ENCODE measurements at places on chromosomes 3 and 15.
A peak's percentile ranks its signal among the peaks of the same experiment; 100 is the strongest.

DNA sequence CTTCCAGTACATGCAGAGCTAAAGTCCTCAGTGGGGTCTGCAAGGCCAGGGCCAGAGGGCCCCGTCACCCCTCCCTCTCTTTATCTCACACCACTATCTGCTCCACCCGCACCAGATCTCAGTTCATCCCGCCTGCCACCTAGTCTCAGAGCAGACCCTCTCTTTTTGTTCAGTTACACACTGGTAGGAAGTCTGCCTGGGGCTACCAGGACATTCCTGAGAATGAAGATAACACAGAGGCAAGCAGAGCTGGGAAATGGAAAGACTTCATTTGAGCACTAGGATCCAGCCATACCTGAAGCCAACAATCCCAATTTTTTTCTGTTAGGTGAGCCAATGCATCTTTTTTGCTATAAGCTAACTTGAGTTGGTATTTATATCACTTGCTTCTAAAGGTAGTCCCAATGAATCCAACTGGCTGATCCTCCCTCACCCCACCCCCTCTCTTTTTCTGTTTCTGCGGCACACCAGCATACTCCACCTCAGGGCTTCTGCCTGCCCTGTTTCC, 24.5 kb downstream of the ATP2B2 start:
- DNase-seq, result no peak

DNA sequence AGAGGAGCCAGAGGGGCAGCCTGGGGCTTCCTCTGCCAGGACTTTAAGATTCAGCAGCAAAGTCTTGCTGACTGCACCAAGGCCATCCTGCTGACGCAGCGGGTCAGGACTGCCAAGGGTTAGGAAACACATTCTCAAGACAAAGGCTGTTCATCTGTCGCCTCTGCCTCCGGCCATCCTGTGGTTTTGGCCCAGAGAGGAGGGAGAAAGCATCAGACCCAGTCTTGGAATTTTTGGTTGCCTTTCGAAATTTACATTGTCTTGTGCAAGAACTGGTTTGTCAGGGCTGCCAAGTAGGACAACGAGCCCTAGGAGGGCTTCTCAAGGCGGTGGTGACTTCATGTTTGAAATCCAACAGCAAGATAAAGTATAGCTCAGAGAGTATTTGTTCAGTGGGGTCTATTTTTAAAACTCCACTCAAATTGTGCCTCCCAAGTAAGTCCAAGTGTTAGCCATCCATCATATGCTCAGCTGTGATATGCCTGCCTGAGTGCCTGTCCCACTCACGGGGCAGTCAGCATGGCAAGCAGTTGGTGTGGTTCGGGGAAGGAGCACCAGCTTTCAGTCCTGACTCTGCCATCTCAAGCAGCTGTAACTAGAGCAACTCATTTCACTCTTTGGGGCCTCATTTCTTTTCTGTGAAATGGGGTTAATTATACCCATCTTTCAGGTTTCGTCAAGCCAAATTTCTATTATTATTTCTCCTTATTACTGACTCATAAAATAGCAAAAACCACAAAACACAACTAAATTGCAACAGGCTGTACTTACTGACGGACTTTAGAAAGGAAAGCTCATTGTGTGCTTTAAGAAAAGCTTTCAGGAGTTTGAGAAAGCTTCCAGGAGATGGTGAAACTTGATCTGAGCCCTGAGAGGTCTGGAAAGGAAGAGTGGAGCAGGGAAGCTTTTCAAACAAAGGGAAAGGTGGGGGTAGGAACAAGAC, 42.4 kb upstream of the RHO start:
- DNase-seq, result no peak

GRCh38 chr3:194998417-194998816, 272.5 kb downstream of the XXYLT1 start:
- DNase-seq, result no peak

DNA sequence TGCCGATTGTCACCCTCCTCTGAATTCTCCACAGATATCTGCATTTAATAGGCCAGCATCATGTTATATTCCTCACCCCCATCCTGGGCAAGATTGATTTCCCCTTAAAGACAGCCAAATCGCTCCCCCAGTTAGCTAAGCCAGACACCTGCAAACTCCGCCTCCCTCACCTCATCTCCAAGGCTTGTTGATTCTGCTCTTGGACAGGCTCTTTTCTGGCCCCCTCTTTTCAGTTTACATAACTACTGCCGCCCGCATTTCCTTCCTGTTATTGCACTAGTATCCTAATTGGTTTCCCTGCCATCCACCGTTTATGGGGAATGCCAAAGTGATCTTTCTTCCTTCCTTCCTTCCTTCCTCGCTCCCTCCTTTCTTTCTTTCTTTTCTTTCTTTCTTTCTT, 214.7 kb upstream of the MRPL3 start:
- DNase-seq, result no peak

- DNase-seq, result no peak
Measured at GRCh38 chr3:65348398-65348995, 660.7 kb upstream of the ADAMTS9 start.

DNA sequence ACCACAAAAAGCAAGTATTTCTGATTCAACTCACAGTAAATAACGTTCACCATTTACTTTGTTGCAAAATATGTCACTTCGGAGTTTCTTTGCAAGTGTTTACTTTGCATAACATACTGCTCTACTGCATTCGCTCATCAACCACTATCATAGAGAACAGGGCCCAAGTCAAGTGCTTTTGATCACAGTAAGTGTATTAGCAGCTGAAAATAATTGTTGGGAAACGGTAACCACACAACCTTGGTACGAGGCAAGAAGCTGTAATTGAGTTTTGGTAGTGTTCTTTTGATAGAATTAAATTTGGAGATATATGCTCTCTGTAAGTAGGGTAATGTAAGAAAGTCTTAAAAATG, 80.1 kb downstream of the SATB1 start:
- DNase-seq, result no peak

DNA sequence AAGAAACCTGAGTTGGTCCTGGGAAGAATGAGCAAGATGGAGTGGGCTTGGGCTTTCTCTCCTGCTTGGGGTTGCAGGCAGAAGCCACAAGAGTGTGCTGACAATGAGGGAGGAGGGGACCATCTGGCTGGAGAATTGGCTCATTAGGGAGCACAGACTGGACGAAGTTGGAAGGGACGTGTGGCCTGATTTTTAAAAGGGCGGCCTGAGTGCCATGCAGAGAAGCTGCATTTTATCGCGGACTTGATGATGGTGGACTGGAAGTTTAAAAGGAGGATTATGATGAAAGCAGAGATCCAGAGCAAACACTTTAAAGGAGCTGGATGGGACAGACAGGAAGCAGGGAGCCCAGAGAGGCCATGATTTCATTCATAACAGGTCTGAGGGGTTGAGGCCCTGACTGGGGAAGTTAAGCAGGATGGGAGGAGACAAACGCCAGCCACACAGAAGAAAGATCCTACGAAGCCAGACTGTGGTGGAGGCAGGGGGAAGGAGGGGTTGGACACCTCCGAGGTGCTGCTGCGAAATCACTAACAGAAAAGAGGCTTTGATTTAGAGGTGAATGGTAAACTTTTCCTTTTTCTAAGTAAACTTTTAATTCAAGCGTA, 23.6 kb downstream of the TLNRD1 start:
- no peak for DNase-seq

DNA sequence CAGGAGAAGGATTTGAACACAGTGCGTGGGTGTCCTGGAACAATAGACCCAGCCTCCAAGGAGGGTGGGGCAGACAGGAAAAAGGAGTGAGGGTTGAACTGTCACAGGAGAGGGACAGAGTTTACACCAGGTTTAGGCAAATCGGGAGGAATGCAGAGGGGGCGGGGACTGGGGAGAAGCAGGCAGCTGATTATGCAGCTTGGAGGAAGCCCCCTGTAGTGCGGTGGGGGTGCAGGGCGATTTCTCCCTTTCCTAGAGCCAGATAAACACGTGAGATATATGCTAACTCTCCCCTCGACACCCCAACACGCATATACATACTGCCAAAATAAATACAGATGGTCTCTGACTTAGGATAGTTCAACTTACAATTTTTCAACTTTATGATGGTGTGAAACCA, 108.6 kb upstream of the PRR20G start:
- no peak for DNase-seq

GRCh38 chr15:51600114-51600513, 22.5 kb downstream of the DMXL2 start:
- DNase-seq, result no peak

- DNase-seq, result no peak
Measured at GRCh38 chr15:71465131-71465955, 345.0 kb upstream of the NR2E3 start.

DNA sequence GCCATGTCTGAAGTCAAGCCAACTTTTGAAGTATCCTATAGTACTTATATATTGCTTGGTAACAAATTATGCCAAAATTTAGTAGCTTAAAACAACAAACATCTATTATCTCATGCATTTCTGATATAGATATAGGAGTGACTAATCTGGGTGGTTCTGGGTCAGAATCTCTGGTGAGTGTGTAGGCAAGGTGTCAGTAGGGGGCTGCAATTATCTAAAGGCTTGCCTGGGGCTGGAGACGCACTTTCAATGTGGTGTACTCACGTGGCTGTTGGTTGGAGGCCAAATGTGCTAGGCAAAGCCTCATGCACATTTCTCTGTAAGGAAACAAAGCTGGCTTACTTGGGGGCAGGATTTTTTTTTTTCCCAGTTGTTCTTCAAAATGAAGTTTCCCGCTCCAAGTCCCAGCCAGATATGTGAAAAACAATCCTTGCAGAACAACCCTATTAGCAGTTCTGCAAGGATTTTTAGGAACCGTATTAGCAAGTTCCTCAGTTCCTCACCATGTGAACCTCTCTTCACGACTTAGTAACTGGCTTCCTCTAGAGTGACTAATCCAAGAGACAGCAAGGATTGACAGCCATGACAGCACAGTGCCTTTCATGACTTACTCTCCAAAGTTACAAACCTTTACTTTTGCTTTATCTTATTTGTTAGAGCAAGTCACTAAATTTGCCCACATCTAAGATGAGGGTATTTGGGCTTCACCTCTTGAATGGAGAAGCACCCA, 25.8 kb downstream of the GREM1 start:
- no peak for DNase-seq

DNA sequence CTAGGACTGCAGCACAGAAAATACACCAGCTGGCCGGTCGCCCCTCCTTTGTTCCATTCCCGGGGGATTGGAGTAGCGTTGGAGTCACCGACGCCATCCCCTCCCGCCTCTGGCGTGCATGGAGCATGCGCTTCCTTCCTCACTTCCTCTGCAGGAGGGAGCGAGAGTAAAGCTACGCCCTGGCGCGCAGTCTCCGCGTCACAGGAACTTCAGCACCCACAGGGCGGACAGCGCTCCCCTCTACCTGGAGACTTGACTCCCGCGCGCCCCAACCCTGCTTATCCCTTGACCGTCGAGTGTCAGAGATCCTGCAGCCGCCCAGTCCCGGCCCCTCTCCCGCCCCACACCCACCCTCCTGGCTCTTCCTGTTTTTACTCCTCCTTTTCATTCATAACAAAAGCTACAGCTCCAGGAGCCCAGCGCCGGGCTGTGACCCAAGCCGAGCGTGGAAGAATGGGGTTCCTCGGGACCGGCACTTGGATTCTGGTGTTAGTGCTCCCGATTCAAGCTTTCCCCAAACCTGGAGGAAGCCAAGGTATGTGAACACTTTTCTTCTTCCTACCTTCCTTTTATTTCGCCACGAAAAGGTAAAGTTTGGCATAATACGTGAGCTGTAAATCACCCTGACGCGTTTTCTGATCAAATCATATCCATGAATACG, at the start of gene SCG3:
Gene SCG3, plus strand, starts transcription at position 201 of the 661 bp plus-strand sequence. Its CDS starts 253 bp downstream, at position 454.
- DNase-seq, result peak; percentile 44

- no peak for DNase-seq
Measured at GRCh38 chr15:68829068-68829467, 8.4 kb upstream of the ANP32A start.

GRCh38 chr3:69189487-69189886, 67.1 kb upstream of the LMOD3 start:
- DNase-seq, result no peak

DNA sequence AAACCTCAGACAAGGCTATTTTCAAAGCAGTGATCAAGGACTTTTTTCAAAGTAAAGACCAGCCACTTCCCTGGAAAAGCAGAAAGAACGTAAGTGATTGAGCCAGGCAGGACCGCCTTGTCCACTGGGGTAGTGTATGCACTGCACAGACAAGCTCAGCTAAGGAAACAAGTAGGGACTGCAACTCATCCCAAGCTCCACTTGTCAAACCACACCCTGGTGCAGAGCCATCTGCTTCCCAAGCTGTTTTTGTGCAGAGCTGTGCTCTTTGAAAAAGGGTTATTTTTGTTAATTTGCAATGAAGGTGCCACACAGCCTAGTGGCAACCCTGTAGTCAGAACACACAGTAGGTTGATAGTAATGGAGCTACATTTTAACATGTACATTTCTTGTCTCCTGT, 193.3 kb downstream of the ADAMTS9 start:
- no peak for DNase-seq

DNA sequence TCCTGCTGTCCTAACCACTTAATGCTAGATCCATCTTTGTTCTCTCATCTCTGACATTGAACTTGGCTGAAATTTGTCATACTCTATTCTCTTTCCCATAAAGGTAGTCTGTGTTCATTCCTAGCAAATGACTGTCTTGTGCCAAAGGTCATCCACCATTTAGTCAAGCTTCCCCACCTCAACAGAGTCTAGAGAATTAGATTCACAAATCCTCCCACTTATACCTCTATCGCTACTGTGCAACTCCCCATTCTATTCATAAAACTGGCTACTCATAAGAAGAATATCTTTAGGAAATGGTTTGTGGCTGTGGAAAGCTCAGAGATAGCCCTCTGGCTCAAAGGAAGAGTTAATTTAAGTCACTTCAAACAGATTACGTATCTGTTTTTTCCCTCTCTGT, 59.7 kb upstream of the MBNL1 start:
- no peak for DNase-seq

- no peak for DNase-seq
Measured at GRCh38 chr15:49290191-49290590, 120.1 kb downstream of the GALK2 start.

- DNase-seq, result no peak
Measured at GRCh38 chr3:42353631-42354030, 56.8 kb downstream of the LYZL4 start.

- DNase-seq, result no peak
Measured at GRCh38 chr3:187504435-187504834, 136.2 kb downstream of the RTP4 start.

Data from T-helper 9 cell (primary cell).